ENCODE measurements at places on chromosomes 12 and 14.

- DNase-seq = no peak
Measured at GRCh38 chr14:73721101-73721821, 7.1 kb upstream of the PNMA1 start.

DNA sequence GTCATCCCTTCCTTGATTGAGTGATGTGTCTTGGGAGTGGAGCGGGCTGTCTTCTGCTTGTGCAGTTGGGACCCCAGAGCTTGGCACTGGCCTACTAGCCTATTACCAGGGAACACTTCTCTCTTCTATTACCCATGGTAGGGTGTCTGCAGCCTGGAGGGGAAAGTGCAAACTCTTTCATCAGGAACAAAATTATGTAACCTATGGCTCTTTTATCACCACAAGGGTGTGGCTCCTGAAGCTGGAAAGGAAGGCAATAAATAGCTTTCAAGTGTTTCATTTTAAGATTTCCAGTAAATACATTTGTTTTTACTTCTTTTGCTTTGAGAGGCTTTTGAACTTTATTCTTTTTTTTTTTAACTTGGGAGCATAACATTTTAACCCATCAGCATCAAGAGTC lies 349.7 kb upstream of the FAR2 start:
- DNase-seq = no peak

GRCh38 chr14:99057576-99058083 lies 214.4 kb downstream of the BCL11B start:
- DNase-seq = no peak

GRCh38 chr12:39393890-39394289 lies 49.0 kb downstream of the KIF21A start:
- no peak for DNase-seq

GRCh38 chr12:61138415-61138759 lies 1121.8 kb upstream of the USP15 start:
- DNase-seq = no peak

DNA sequence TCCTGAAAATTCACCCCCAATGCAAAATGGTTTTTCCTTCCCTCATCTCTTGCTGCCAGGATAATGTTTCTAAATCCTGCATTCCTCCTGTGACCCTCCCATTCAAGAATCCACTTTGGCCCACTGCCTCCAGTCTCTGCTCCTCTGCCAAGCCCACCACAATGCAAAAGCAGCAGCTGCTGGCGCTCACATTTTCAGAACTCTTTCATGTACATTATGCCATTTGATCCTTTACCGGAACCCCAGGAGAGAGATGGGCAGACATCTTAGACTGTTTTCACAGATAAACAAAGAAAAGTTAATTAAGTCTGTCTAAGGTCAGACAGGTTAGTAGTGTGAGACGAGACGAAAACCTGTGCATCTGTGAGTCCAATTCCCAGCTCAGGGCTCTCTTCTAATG lies 12.9 kb downstream of the LRIG3 start:
- DNase-seq = no peak

GRCh38 chr12:8628731-8629130 lies 16.1 kb upstream of the AICDA start:
- DNase-seq = no peak

- DNase-seq = no peak
Measured at GRCh38 chr14:22769369-22769768, 2.9 kb downstream of the OXA1L start.

DNA sequence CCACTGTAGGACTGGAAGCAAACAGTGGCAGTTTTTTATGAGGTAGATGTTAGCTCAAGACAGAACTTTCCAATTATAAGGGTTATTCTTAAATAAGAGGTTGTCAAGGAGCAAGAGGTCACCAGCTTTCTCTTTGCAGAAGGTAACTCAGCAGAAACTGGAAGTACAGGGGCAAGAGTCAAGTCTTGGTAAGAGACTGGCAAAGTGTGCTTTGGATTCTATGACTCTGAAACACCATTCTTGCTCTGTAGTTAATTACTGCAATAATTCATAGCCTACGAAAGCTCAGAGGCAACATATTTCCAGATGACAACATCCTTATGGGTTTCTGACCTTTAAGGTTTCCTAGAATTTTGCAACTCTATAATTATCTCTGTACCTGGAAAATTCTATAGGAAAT lies 51.3 kb downstream of the RMST start:
- DNase-seq = no peak

DNA sequence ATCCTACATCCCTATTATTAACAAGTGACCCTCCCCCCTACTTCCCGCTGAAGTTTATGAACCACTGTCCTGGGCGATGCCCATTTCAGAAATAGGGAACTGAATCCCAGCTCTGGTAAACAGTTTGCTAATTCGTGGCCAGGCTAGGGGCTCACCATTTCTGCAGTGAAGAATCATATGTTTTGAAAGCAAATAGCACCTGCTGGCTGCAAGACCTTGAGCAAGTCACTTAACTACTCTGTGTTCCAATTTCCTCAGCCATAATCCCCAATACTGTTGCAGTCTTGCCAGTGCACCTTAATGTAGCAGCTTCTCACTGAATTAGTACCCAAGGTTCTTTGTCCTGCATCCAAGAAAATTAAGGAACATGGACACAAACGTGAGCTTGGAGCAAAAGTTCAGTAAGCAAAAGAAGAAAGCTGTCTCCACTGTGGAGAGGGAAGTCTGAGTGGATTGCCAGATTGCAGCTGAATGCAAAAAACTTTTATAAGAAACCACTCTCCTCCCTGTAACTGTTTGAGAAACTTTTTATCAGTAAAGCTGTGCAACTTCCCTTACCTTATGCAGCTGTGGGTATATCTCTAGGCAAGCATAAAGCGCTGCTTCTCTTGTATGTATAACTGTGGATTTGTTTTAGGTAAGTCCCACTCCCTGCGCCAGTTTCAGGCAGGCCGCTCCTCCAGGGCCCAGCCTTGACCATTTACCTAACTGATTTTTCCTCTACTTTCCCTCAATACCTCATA lies 824 bp downstream of the OAS1 start:
- no peak for DNase-seq

- peak; percentile 29 for DNase-seq
Measured at GRCh38 chr14:104264495-104265265, 126.3 kb downstream of the KIF26A start.

- no peak for DNase-seq
Measured at GRCh38 chr14:79201564-79202207, 1009.6 kb downstream of the DIO2 start.

DNA sequence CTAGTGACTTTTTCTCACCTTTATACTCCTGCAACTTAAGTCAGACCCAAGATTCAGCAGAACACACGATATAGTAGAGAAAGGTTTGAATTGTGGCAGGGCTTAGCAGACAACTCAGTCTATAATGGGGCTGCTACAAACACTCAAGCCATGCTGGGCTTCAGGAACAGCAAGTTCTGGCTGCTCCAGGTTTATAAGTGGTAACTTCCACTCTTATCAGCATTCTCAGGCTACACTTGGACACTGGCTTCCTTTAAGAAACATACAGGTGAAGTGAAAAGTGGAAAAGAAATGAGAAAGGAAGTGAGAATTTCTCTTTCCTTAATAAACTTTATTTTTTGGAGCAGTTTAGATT lies 21.7 kb downstream of the PLEKHD1 start:
- DNase-seq = no peak

- DNase-seq = no peak
Measured at GRCh38 chr12:122166422-122167349, 7.3 kb downstream of the IL31 start.

DNA sequence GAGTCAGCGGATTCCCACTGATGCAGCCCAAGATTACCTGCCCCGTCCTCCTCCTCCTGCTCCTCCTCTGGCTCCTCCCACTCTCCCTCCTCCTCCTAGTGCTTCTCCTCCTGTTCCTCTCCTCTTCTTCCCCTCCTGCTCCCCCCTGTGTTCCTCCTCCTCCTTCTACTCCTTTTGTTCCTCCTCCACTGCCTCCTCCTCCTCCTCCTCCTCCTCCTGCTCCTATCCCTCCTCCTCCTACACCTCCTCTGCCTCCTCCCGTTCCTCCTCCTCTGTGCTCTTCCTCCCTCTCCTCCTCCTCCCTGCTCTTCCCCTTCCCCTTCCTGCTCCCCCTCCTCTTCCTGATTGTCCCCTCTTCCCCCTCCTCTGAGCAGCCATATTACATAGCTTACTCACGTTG lies 141.3 kb downstream of the CACNA1C start:
- no peak for DNase-seq

DNA sequence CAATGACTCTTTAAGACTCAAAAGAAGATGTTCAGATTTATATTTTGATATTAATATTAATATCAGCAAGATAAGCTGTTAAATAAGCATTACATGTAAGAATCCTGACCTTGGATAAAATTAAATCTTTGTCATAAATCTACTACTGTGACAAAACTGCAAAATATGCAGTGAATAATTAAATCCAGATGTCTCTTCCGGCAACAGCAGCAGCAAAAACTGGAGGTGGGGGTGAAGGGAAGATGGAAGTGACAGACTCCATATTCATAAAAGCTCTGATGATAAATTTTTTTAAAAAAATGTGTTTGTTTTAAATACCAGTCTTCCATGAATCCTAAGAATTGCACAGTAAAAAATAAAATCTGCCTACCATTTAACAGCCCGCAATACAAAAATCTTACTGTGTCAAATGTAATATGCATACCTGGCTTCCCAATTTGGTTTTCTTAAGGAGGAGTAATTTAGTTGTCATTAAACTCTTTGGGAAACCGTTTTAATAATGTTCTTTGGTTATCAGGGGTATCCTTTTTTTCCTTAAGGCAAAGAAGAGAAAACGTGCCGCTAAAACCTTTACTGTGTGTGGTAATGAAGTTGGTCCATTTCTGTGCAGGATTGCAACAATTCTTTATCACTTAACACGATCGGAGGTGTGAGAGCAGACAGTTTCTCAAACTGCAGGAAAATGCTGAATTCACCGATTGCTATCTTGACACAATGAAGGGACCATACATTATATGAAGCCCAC lies 478.2 kb downstream of the DIO2 start:
- DNase-seq = no peak

GRCh38 chr14:65301862-65302539 lies 110.5 kb upstream of the FUT8 start:
- no peak for DNase-seq

GRCh38 chr14:92413379-92413778 lies 90.4 kb downstream of the SLC24A4 start:
- DNase-seq = no peak

GRCh38 chr14:95253039-95253630 lies 66.6 kb downstream of the CLMN start:
- no peak for DNase-seq

- peak; percentile 76 for DNase-seq
Measured at GRCh38 chr14:97977651-97978261, 1180.6 kb downstream of the VRK1 start.

DNA sequence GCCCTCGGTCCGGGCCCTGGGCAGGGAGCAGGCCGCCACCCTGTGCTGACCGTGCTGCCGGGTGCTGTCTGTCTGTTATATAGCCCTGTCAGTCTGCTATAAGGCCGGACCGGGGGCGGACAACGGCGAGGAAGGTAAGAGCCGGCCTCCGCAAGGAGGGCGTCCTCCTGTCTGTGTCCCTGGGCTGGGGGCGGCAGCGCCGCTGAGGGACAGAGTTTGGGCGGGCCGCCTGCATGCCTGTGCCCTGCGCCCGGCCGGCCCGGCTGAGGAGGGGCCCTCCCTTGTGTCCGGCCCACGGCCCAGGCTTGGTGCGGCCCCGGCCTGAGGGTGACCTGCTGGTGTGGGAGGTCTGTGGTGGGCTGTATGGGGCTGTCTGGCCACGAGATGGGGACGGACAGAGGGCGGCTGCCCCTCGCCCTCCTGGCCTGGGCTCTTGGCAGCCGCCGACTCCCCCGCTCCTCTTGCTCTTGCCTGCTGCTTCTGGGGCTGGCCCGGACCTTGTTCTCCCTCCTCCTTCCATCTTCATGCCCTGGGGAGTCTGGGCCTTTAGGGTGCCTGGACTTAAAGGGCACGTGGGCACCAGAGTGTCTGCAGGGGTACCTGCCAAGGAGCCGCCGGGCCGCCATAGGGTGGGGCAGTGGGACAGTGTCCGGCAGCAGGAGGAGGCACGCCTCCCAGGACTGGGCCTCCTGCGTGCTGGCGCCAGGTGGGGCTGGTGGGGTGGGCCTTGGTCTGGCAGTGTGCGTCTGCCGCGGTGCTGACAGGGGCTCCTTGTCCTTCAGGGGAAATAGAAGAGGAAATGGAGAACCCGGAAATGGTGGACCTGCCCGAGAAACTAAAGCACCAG lies 25.1 kb upstream of the CRIP2 start:
- no peak for DNase-seq

DNA sequence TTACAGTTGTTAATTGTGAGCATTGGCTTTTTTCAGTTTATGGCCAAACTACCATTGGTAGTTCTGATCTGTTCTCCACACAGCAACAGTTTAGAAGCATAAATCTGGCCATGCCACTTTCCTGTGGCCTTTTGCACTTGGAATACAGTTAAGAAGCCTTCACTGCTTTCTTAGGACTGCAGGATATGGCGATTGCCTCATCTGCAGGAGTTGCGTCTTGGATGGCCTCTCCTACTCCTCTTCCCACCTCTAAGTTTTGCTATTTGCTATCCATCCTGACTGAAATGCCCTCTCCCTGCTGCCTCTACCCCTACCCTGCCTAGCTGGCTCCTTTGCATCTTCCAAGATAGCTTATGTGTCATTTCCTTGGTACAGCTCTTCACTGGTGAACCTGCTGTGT lies 12.8 kb upstream of the BMAL2 start:
- DNase-seq = no peak

DNA sequence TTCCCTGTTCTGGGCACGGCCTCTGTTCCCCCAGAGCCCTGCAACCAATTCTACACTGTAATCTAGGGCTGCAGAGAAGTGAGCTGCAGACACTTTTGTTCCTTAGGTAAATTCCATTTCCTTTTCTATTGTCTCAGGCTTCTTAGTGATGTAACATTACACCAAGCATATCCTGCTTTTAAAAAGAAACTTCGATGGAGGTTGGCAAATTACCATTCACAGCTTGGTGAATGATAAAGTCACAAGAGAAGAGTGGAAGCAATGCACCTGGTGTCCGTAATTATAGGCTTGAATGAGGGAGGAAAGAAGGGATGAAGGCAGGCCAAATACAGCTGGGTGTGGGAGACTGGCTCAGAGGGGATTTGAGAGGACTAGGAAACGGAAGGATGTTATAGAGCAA lies 68.6 kb downstream of the PPM1A start:
- DNase-seq = no peak

DNA sequence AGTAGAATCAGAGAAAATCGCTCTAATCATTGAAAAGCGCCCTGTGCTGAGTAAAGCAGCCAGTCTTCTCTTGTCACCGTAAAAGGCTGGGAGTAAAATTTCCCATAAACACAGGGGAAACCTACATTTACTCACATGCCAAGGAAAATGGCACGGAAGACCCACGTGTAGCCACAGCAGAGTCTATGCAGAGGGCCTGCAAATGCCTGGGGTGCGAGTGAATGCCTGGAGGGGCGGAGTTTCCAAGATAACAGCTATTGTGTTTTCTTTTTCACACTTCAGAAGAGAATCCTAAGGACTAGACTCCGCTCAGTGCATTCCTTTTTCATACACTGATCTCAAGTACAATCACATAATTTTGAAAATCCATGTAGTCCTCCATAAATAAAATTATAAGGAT lies 159.9 kb upstream of the FOXN3 start:
- no peak for DNase-seq

GRCh38 chr14:80867091-80867490 lies 74.4 kb downstream of the CEP128 start:
- no peak for DNase-seq

GRCh38 chr12:3596703-3597415 lies 105.9 kb downstream of the PRMT8 start:
- no peak for DNase-seq
